Colonic mucosa (tissue), 4 donors: ENCODE measurements at places on chromosomes 13 and 19. TPM values are rescaled to one million over a fixed set of nuclear protein-coding genes. Genes with fewer than 3 reads are reported as not detected.

DNA sequence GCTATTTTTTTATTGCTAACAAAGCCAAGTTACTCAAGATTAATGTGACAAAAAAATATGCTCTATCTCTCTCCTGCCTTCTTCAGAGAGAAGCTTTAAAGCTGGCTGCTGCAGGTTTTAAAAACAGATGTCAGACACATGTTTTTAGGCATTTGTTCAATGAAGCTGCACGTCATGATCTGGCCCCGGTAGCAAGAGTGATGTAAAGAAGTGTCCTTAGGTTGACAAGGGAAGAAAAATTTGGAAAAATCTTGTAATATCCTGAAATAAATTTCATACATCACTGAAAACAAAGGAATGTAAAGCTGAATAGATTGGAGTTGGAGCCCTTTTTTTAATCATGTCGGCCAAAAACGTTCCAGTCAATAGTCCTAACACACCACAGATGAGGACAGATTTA is 531.4 kb upstream of the NBEA start:
- DNase-seq: no peak

DNA sequence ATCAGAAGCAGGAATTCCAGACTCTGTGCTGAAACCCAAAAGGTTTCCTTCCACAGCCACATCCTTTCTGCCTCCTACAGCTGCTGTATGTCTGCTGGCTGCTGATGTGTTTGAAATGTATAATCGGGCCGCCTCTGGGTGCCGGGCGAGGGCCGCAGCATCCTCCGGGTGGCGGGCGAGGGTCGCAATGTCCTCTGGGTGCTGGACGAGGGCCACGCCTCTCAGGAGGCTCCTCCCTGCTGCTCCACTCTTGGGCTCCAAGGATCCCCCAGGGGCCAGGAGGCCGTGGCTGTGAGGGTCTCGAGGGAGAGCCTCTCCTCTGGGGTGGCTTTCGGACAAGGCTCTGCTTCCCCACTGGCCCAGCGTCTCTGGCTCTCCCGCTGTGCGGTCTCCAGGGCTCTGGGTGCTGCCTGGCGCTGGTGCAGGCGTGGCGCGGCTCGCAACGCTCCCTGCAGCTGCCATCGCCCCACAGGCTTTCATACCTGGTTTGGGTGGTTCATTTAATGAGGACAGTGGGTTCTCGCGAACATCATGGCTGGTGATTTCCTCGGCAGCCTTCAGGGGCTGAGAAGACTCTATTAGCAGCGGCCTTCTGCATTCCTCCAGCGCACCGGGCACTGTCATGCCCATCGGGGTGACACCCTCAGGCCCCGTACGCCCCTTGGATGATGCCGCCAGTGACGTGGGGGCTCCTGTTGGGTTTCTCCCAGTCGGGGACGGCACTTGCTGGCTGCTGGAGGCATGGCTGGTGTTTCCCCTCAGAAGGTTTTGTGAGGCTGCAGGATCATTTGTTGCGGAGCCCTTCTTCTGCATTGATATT is 41.8 kb upstream of the GRTP1 start:
- no peak for DNase-seq

DNA sequence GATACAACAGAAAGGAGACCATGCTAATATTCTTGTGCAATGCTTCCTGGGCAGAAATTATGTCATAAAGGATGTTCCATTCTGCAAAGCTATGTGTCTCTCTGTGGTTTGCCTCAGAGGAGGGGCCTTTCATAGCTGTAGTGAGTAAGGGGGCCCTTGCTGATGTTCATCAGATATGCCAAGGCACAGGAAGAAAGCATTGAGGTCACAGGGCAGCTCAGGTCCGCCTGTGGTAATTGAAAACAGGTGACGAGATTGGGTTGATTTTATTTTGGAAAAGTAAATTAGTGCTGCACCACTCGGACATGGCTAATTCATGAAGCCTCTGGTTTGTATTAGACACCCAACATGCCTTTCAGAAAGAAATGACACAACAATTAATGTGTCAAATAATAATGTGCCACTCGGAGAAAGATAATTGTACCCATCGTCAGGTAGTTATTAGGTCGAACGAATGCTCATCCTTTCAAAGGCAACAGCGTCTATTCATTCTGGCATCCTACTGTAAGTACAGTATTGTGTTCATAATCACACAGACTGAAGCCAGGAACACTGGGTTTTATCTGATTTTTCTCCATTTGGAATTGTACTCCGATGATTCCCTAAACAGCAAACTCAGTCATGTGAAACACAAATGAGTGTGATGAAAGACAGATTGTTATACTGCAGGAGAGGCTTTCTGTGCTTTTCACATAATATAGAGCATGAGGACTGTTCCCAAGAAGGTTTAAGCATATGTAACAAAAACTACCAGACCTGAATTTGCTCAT is 421.6 kb upstream of the KLF12 start:
- no peak for DNase-seq

GRCh38 chr13:105991622-105992277 is 543.7 kb downstream of the EFNB2 start:
- DNase-seq: no peak

PLK5 gene
- total RNA-seq: not detected

GRCh38 chr13:98500963-98501421 is 75.9 kb downstream of the STK24 start:
- no peak for DNase-seq
